ENCODE measurements at places on chromosomes 6 and 20.
A peak's percentile ranks its signal among the peaks of the same experiment; 100 is the strongest.

GRCh38 chr20:32190616-32191415 is 16.7 kb downstream of the PLAGL2 start:
- no peak for DNase-seq

- no peak for DNase-seq
Measured at GRCh38 chr20:42690842-42691437, 498.8 kb downstream of the PTPRT start.

- no peak for DNase-seq
Measured at GRCh38 chr20:41286240-41286851, 31.2 kb downstream of the ZHX3 start.

GRCh38 chr6:142189057-142189456 is 42.0 kb downstream of the VTA1 start:
- no peak for DNase-seq

DNA sequence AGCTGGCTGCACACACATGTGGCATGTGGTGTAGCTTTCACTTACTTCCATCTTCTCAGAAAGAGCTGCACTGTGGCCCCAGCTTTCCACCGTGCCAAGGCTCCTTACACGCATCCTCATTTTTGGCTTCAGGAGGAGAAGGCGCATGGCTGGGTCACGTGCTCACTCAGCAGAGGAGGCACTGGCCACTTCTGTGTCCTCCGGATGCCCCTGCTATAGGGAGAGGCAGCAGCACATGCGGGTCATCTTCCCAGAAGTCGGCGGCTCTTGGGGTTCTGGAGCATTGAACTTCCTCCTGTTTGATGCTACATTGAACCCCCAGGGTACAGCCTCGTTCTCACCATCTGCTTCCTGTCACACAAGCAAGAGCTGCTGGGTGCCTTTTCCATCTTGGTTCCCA is 111.3 kb downstream of the FAM120B start:
- DNase-seq, result no peak

DNA sequence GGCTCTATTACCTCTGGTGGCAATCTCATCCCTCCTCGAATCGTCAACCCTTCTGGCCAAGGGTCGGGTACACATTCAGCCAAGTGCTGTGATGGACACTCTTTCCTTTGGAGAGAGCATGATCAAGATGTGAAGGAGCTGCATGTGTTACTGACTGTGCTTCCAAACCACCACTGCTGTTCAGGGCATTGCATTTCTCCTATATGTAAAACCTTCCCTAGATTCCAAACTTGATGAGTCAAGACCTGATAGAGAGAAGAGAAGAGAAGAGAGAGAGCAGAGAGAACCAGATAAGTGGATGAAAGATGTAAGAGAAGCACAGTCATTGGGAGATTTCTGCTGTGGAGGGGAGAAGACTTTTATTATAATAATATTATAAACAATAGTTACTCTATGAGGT is 162.2 kb downstream of the KCNQ5 start:
- peak; percentile 64 for DNase-seq

GRCh38 chr6:66930559-66931290 is 1223.7 kb upstream of the EYS start:
- peak; percentile 75 for DNase-seq

DNA sequence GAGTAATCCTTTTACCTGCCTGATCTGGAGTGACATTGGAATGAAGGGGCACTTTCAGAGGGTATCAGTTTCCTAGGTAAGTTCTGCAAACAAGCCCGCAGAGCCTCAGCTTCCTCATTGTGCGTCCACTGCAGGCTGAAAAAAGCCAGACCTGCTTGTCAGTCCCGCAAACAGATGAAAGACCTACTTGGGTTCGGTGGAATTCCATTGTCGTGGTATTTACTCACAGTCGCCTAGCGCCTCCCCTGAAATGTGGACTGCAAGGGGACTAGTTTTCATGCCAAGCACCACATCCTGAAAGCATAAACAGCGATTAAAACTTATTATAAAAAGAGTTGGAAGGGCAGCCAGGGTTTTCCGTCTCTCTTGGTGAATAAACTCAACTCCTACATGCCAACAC is 121.5 kb downstream of the PAX1 start:
- no peak for DNase-seq
